Articular chondrocyte of knee joint (primary cell): ENCODE measurements at places on chromosomes 1 and 21. TPM values are rescaled to one million over a fixed set of nuclear protein-coding genes. Genes with fewer than 3 reads are reported as not detected.

The MEF2D gene
- 14.7 and 19.6 TPM in 2 replicates for total RNA-seq

The ABCA4 gene
- 0.78 and 1.2 TPM in 2 replicates for total RNA-seq

The SYCP1 gene
- total RNA-seq: not detected in 2 replicates

The LCE3E gene
- not detected in 2 replicates for total RNA-seq

The ERICH3 gene
- total RNA-seq: not detected in 2 replicates

The PADI1 gene
- total RNA-seq: 0.11 TPM in 1 of 2 replicates, not detected in the other

The AQP10 gene
- 0.13 TPM in 1 of 2 replicates, not detected in the other for total RNA-seq

The RGS5 gene
- 3.4 and 6.5 TPM in 2 replicates for total RNA-seq

The CD5L gene
- total RNA-seq: not detected in 2 replicates

The RAB7B gene
- total RNA-seq: 11.6 and 19.9 TPM in 2 replicates

The MAN1C1 gene
- total RNA-seq: 23.9 and 28.6 TPM in 2 replicates

The CAPN9 gene
- not detected in 2 replicates for total RNA-seq

The LCE2A gene
- not detected in 2 replicates for total RNA-seq

The HSD3B1 gene
- not detected in 2 replicates for total RNA-seq

The TRAPPC10 gene
- total RNA-seq: 25.7 and 29.7 TPM in 2 replicates

The MAP3K6 gene
- total RNA-seq: 23.0 and 27.0 TPM in 2 replicates

The F13B gene
- not detected in 2 replicates for total RNA-seq

The CBR3 gene
- total RNA-seq: 30.1 and 37.6 TPM in 2 replicates

The AK5 gene
- total RNA-seq: 0.65 and 1.9 TPM in 2 replicates

The EPS8L3 gene
- total RNA-seq: not detected in 2 replicates

The MMEL1 gene
- 0.26 and 0.32 TPM in 2 replicates for total RNA-seq
